ENCODE measurements at places on chromosomes 16 and 17. TPM values are rescaled to one million over a fixed set of nuclear protein-coding genes. Genes with fewer than 3 reads are reported as not detected.

- no peak overlapping the region for H3K4me3 ChIP-seq
- DNase-seq: no peak
- H3K27me3 ChIP-seq: no peaks in the 10 kb centered on the region
- no peak overlapping the region for H3K27ac ChIP-seq
These were observed 34.5 kb downstream of the SLC39A11 start for GRCh38 chr17:73058022-73058421.

DNA sequence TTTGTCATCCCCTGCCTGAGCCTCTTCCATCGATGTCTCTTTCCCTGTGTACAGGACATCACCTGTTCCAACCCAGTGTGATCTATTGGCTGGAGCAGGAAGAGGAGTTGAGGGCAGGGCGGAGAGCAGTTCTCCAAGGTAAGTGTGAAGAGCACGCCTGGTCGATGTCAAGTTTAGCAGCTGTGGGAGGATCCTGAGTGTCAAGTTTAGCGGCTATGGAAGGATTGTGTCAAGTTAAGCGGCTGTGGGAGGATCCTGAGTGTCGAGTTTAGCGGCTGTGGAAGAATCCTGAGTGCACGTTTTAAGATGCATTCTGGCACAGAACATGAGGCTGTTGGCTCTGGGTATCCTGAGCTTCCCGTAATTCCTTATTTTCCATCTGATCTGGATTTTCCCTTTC, 7.2 kb downstream of the ZNF778 start:
- H3K4me3 ChIP-seq: no peak overlapping the region
- no peak for DNase-seq

CDR2L gene
- 29.8 TPM for total RNA-seq

TPSG1 gene
- 0.54 TPM for total RNA-seq

VAT1 gene
- 91.5 TPM for total RNA-seq

Data from thoracic aorta (tissue), 2 donors.